ENCODE measurements at places on chromosomes 2 and 18.

DNA sequence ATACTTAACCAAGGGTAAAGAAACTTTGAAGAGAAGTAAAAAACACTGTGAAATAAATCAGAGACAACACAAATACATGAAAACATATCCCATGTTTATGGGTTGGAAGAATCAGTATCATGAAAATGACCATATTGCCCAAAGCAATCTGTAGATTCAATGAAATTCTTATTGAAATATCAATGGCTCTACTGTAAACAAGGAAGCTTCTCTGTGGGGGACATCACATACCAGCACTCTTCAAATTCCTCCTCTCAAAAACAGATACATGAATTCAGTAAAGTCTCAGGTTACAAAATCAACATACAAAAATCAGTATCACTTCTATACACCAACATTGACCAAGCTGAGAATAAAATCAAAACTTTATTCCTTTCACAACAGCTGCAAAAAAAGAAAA, 63.5 kb upstream of the CNTNAP5 start:
- DNase-seq, result no peak

DNA sequence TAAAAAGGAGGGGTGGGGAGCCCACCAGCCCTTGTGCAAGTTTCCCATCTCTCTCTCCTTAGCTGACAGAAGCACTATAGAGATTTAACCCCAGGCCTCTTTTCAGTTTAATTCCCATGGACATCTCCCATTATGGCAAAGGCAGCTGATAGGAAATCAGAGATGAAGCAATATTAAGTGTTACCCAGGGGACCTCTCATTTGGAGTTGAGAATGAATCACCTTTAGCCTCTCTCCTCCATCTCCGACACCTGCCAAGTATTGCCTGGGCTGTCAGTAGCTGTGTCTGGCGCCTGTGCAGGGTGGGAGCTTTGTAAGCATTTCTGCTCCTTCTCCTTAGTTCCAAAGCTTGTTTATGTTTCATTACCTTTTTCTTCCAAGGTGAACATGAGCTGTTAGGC, 109.0 kb downstream of the AQP4 start:
- no peak for DNase-seq

GRCh38 chr18:50240080-50240563, 26.2 kb downstream of the CFAP53 start:
- no peak for DNase-seq

- no peak for DNase-seq
These were observed 6.2 kb upstream of the RBM45 start for GRCh38 chr2:178106053-178106452.

GRCh38 chr2:46984040-46984439, 68.4 kb upstream of the MCFD2 start:
- no peak for DNase-seq

GRCh38 chr2:3604991-3605961, 10.4 kb downstream of the COLEC11 start:
- no peak for DNase-seq

DNA sequence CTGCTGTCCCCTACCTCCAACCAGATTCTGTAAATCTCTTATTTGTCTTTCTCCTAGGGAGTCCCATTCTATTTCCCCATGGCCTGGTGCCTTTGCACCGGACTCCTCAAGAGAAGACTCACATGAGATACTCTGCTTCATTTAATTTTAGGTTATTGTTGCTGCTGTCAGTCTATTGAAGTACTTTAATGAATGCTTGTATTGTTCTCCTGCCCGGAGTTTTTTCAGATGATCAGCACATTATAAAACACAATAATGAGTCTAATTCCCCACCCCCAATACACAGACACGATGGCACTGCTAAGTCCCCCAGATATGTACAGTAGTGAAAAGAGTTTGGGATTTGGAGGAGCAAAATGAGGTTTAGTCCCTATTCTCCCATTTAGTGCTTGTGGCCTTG, 58.9 kb downstream of the HAUS1 start:
- no peak for DNase-seq

DNA sequence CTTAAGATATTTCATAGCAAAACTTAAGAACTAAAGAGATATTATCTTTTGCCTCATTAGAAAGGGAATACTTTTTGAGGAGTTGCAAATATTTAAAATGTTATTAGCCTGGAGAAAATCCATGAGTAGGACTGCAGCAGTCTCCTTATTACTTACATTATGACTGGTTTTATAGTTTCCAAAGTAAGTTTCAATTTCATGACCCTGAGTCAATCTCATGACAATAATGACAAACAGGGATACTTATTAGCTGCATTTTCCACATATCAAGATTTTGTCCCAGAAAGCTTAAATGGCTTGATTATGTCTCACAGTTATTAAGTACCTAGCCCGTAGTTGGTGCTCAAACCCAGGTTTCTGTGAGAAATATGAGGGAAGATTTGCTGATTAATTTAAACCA, 150.8 kb upstream of the ZEB2 start:
- DNase-seq, result no peak

- DNase-seq, result no peak
These were observed 28.5 kb upstream of the MCFD2 start for GRCh38 chr2:46943881-46944798.

DNA sequence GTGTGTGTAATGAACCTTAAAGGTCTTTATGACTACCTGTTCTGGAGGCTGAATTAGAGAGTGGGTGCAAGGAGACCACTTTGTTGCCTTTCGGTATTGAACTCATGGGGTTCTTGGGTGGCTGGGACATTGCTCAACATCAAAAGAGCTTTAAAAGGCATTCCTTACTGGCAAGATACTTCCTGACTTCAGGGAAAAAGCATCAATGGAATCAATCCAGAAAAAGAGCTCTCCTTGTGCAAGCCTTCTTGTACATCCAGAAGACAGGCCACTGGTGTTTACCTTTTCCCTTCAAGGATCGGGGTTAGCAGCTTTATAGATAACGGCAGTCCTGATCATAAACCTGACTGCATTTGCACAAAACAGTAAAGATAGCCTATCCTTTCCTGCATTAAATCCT, 9.5 kb downstream of the PNO1 start:
- DNase-seq, result no peak

- DNase-seq, result no peak
These were observed 56.0 kb downstream of the HAUS1 start for GRCh38 chr18:46160050-46160798.

DNA sequence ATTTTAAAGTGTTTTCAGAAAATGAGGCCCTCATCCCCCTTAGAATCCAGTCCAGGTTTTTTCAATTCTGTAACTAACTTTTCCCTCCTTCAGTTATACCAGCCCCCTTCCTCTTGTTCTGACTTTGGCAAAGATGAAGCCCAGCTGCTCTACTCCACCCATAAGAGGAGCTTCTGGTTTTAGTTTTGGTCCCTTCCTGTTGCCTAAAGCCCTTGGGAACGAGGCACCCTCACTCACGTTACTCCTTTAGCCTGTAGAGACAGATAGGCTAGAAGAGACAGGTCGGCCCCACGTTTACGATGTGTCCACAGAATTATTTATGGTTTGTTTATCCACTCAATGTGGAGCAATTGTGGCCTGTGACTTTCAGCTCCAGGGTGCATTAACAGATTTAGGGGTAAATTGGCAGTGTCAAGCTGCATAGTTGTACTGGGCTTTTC, 454.2 kb upstream of the TNP1 start:
- DNase-seq, result no peak

- DNase-seq, result no peak
These were observed 37.3 kb downstream of the FHOD3 start for GRCh38 chr18:36334798-36335197.

DNA sequence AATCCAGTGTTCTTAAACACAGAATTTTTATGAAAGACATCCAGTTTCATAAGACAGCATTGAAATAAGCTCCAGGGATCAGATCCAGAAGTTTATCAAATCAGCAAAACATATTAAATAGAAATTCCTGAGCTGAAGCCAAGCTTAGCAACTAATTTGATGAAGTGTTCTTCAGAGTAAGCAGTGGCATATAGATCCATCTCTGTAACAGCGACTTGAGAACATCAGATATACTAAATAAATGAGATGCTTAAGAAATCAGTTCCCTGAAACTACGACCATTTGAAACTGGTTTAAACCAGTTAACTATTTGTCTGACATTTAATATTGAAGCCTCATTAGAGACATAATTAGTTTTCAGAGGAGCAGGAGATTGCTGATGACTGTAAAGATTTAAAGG, 34.1 kb downstream of the PPP1R1C start:
- no peak for DNase-seq

DNA sequence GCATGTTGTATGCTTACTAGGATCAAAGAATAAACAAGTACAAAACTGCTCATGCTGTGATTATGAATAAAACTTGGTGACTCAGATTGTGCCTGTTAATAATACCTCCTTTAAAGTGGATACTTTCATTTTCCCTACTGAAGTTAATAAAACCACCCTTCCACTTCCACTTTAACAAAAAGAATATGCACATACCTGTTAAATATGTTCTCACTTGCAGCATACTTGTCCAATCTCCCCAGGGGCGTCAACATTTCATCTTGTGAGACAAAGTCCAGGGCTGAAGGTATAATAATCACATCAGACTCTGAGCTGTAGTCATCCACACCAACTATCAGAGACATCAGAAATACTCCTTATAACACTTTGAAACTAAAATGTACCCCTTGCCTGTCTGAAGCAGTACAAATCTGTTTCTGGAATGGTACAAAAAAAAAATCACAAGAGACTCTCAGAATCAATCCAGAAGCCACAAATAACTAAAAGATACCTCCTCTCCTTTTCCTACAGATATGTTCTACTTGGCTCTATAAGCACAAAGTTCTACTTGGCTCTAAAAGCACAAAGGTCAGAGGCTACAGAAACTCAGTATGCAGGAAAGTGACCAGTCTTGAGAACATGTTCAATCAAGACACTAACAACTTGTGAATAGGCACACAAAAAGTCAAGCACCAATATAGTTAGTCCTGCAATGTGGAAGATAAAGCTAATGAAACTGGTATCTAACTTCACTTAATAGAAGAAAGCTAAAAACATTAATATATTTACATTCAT, 19.3 kb downstream of the PPP4R1 start:
- DNase-seq, result no peak

DNA sequence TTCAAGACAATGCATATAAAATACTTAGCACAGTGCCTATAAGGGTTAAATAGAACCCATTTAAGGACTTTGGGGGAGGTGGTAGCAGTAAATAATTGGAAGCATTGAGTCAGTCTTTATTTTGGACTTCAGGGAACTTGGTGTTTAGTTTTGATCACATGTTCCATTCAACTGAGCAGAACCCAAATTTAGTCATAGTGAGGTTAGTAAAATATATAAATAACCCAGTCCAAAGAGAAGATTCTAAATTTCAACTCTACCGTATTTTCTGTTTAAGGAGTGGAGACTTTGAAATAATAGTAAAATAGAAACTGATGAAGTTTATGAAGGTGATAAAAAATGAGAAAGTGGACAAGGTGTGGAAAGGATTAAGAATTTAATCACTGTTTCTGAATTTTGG, 19.7 kb downstream of the TWSG1 start:
- DNase-seq, result no peak

DNA sequence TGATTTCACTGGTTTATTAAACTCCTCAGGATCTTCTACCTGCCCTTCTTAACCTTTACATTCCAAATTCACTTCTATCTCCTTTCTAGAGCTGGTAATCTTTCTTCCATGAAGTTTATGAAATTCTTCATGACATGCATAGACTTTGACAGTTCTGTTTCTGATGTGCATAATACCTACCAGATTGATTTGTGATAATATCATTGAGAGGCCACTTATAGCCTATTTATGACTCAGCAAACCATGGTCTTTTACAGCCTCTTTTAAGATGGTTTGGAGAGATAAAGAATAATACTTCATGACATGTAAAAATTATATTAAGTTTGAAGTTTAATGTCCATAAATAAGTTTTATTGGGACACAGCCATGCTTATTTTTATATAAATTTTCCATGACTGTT, 14.0 kb downstream of the SCN2A start:
- DNase-seq, result no peak

DNA sequence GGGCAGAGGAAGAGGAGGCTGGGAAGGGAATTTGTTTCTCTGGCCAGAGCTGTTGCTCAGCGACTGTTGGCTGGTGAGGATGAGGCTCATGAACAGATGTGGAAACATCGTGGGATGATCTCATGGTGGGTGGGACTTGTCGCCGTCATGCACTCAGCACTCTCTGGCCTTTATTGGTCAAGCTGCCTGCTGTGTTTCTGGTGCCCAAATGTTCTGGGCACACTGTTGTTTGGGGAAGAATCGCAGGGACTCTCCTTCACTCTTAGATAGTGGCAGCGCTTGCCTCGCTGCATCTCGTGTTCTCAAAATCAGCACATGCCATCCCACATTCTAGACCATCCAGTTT, 145.6 kb downstream of the AGAP1 start:
- no peak for DNase-seq

DNA sequence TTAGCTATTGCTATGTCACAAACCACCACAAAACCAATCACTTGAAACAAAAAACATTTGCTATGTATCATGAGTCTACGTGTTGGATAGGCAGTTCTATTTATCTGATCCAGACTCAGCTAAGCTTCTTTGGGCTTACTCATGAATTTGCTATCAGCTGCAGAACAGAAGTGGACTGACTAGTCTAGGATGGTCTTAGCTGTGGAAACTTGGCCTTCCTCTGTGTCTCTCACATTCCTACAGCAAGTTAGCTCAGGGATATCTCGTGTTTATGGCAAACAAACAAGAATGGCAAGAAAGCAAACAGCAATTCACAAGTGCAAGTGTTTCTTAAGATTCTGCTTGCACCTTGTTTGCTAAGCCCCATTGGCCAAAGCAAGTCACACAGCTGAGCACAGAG, 288.0 kb upstream of the TNP1 start:
- no peak for DNase-seq

DNA sequence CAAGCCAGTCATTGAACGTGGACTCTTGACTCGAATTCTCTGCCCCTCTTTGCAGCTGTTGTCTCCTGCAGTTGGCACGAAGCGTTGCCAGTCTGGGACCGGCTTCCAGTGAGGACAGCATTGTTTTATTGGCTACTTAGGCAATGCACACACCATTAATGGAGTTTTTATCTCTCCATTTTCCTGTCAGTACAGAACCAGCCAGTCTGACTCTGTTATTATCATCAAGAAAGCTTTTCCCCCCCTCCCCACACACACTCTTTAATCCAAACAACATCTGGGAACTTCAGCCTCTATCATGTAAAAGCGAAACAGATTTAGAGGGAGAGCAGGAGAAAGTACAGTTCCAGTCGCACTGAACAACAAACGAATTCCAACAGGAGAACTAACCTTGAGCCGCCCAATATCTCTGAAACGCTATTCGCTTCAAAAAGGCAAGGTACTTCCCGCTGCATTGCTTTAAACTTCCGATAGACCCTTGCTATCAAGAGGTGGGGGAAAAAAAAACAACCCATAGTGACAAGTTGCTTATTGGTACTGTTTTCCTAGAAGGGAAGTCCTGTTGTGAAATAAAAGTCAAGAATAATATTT, 38.2 kb downstream of the ACVR1 start:
- no peak for DNase-seq
